ENCODE measurements at places on chromosomes 3 and 15. TPM values are rescaled to one million over a fixed set of nuclear protein-coding genes. Genes with fewer than 3 reads are reported as not detected.

GPR27 gene
- total RNA-seq = 0.62 TPM

DNA sequence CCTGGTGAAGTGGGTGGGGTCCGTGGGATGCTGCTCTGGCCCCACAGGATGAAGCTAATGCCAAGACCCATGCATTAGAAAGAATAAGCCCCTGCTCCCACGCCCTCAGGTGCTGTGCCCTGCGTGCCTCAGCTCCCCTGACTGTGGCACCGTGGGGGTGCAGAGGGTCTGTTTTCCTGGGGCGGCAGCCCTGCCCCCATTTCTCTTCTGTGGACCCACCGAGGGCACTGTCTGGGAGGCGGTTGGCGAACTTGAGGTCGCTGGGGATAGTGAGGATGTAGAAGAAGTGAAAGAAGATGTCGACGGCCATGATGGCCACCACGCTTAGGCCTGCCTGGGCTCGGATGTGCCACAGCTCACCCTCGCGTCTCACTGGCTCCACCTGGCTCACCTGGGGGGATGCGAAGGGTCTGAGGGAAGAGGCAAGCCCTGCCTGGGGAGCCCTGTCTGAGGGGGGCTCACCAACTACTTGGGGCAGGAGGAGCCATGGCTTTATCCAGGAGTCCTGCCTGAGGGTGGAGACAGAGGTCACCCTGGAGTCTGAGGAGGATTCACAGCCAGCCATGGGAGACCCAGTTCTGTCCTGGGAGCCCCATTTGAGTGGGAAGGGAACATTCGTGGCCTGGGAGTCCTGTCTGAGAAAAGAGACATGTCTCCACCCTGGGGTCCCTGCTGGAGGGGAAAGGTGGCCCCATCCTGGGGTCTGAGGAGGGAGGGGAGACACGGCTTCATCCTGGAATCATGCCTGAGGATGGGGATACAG lies 5.1 kb downstream of the HHATL start:
- no peaks in the 10 kb centered on the region for H3K27me3 ChIP-seq
- no peak overlapping the region for H3K27ac ChIP-seq
- H3K36me3 ChIP-seq = no peaks in the 10 kb centered on the region
- DNase-seq = no peak

GRCh38 chr15:89662893-89663626 lies 7.8 kb upstream of the KIF7 start:
- no peak overlapping the region for H3K27ac ChIP-seq
- H3K4me1 ChIP-seq = peaks cover 5% of the 10 kb centered on the region
- H3K36me3 ChIP-seq = no peaks in the 10 kb centered on the region
- H3K27me3 ChIP-seq = peaks cover 48% of the 10 kb centered on the region

DNA sequence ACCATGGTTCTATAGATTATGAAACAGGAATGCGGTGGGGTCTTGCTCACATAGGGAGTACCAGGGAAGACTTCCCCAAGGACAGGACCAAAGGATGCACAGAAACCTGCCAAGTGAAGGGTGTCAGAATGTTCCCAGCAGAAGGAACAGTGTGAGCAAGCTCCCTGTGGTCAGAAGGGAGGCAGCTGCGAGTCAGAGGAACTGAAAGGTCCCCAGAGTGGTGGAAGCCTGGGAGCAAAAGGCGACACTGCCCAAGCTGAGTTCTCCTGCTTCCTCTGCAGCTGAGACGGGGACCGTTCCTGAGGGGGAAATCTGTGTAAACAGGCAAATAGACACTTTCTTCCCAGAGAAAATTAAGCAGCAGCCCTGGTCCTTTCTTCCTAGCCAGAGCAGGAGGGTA lies 14.2 kb upstream of the SLC6A6 start:
- H3K36me3 ChIP-seq = no peaks in the 10 kb centered on the region
- H3K4me1 ChIP-seq = no peaks in the 10 kb centered on the region
- H3K27me3 ChIP-seq = peaks cover 21% of the 10 kb centered on the region

DNA sequence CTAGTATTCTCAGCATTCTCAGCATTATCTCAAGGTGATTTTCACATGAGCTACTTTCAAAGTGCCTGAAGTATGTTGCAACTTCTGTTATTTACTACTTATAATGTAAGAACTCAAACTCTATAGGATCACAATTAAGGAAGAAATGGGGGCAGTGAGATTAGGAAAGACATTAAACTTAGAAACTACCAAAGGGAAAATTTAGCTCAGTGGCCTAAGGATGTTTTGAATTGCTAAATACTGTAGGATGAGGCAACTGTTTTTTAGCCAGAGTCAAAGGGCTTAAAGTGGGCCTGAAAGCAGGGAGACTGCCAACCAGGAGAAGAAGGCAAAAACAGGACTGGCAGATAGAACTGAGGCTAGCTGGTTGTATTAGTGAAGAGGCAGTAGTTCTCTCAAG lies 55.5 kb upstream of the MBNL1 start:
- no peak overlapping the region for H3K4me3 ChIP-seq
- no peaks in the 10 kb centered on the region for H3K27me3 ChIP-seq
- H3K27ac ChIP-seq = no peak overlapping the region
- peaks cover 9% of the 10 kb centered on the region for H3K36me3 ChIP-seq
- H3K4me1 ChIP-seq = peaks cover 57% of the 10 kb centered on the region

GRCh38 chr3:66270701-66271100 lies 49.9 kb downstream of the SLC25A26 start:
- H3K27ac ChIP-seq = no peak overlapping the region
- no peaks in the 10 kb centered on the region for H3K27me3 ChIP-seq
- H3K4me1 ChIP-seq = no peaks in the 10 kb centered on the region
- no peak overlapping the region for H3K4me3 ChIP-seq

DNA sequence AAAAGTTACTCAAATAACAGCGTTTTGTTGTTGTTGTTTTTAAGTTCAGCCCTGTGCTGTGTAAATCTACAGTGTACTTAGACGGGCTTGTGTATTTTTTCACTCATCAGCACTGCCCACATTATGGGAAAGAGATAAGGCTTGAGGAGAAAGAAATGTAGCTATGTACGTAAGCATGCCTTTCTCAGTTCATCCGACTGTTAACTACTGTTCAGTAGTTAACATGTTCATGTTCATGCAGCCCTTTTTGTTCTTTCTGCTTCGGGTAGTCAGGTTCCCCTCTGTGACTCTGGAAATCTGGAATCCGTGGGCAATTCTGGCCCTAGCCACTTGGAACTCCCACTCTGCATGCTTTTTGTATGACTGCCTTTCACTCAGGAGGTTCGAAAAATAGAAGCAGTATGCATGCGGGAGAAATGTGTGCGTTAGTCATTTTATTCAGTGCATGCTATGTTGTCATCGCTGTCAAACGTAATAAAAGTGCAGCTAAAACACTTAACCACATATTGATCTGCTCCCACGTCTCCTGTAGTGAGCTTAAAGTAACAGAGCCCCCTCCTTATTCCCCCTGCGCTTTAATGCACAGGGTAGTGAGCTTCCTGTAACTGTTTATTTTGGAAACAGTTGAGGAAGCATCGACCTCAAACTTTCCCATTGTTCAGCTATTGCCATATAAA lies 283.1 kb upstream of the NR2F2 start:
- DNase-seq = no peak
- no peak overlapping the region for H3K27ac ChIP-seq

DNA sequence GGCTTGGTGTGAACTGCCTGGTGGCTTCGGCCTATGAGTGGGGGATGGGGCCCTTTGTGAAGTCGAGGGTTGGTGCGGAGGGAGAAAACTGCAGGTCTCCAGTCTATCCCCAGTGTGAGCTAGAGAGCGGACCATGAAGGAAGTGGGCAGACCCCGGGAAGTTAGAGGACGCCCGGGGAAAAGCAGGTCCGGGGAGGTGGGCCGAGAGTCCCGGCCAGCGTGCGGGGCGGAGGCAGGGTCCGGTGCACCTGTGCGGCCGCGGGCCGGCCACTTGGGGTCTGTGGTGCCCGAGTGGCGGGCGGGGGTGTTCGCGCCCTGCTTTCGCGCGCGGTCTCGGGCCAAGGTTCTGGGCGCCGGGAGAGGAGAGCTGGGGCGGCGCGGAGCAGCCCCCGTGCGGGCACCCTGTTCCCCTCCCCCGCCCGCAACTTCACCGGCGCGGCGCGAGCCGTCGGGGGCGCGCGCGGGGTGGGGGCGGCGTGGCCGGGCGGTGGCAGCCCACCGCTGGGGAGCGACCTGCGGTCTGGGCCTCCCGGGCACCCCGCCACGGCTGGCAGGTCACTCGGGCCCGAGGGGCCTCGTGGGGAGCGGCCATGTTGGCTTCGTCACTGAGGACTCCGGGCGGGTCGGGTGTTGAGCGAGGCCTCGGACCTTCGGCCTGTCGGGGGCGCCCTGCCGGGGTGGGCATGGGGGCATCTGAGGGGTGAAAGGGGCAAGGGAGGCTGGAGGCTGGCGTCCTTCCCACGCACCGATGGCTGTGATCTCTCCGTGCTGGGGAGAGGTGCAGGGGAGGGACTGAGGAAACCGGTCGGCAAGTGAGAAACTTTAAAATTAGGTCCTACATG lies 4.8 kb downstream of the UBE2E1 start:
- peak overlapping the region; percentile 97 for H3K4me3 ChIP-seq
- peaks cover 66% of the 10 kb centered on the region for H3K36me3 ChIP-seq
- DNase-seq = peak; percentile 42
- peaks cover under 1% of the 10 kb centered on the region for H3K27me3 ChIP-seq
- peaks cover 56% of the 10 kb centered on the region for H3K4me1 ChIP-seq
- peak overlapping the region; percentile 99 for H3K27ac ChIP-seq

GRCh38 chr3:54481606-54482365 lies 359.4 kb downstream of the CACNA2D3 start:
- H3K4me3 ChIP-seq = no peak overlapping the region
- no peaks in the 10 kb centered on the region for H3K36me3 ChIP-seq
- no peaks in the 10 kb centered on the region for H3K4me1 ChIP-seq
- no peak for DNase-seq
- H3K27ac ChIP-seq = no peak overlapping the region

DNA sequence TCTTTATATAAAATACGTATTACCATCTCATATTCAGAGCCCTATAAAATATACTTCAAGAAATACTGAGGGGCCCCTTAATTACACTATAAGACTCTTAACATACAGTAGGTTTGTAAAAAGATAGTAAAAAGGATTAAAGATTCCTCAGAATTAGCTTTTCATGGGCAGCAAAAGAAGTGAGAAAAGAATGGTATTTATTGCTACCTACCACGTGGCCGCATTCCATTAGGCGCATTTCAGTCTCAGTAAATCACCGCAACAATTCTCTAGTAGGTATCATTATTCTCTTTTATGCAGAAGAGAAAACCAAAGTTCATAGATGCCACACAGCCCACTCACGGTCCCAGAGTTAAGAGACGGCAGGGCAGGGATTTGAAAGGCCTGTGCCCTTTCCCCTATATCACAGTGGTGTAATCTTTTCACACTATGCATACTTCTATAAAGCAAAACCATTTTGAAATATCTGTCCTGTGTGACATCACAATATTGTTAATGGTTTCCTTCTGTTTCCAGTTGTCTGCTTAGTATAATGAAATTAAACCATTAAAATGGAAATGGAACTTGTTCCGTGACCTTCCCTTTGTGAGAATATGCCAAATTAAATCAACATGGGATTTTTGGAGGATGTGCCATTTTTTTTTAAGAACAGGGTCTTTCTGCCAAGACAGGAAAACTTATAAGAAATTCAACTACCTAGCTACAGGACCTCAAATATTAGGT lies 1072.2 kb downstream of the FHIT start:
- no peaks in the 10 kb centered on the region for H3K36me3 ChIP-seq
- DNase-seq = no peak
- H3K27ac ChIP-seq = no peak overlapping the region
- H3K27me3 ChIP-seq = no peaks in the 10 kb centered on the region

REC114 gene
- total RNA-seq = not detected

DNA sequence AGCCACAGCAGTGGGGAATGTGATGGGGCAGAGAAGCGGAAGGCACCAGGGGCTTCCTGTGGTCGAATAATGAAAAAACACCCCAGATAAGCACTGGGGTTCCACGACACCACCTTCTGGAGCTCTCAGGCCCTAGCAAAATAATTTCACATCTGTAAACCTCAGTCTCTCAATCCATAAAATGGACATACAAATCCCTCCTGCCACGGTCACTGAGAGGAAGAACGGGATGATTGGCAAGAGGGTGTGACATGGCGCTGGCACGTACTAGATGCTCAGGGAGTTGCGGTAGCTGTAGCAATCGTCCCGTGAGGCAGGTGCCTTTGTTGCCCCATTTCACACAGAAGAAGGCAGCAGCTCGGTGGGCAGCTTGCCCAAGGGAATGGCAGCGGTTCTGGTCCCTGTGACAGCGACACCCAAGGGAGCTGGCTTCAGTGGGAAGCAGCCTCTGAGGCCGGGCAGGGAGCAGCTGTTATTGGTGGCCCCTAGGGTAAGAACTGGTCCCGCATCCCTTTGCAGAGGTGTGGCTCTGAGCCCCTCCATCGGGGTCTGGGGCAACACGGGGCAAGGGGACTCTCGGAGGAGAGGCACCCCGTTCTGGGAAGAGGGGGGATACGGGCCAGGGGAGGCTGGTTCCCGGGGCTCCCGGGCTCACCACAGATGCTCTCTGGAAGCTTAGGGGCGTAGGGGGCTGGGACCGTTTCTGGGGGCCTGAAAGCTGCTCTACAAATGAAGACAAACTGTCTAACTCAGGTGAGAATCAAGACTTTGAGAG lies 114.0 kb upstream of the ALDH1A3 start:
- H3K36me3 ChIP-seq = no peaks in the 10 kb centered on the region
- no peak for DNase-seq
